Hematopoietic multipotent progenitor cell (in vitro differentiated cells): ENCODE measurements at places on chromosomes 12 and 14.
A peak's percentile ranks its signal among the peaks of the same experiment; 100 is the strongest.

DNA sequence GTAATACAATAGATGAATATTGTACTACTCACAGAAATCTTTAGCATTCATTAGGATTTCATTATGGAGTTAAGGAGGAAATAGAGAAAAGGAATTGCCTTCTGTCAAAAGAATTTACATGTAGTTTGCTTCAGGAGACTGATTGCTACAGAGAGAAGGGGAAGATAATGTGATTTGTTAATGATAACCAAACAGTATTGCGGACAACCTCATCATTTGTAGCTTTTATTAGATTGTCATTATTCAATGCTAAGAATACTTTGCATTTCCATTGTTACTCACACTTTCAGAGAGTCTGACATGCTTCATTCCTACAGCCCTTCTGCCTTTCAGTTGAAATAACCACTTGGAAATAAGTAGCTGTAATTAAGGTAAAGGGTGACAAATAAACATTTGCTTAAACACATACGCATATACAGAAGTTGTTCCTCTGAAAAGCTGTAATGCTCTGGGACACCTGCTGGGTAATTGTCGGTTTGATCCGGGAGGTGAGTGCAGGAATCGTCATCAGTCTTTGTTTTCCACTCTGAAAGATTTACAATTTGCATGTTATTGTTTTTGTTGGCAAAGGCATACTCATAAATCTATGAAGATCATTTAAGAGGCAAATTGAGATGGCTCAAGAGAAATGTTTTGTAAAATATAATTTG is 600.2 kb downstream of the TRHDE start:
- DNase-seq = no peak

GRCh38 chr12:88445705-88446394 is 134.4 kb downstream of the KITLG start:
- no peak for DNase-seq

DNA sequence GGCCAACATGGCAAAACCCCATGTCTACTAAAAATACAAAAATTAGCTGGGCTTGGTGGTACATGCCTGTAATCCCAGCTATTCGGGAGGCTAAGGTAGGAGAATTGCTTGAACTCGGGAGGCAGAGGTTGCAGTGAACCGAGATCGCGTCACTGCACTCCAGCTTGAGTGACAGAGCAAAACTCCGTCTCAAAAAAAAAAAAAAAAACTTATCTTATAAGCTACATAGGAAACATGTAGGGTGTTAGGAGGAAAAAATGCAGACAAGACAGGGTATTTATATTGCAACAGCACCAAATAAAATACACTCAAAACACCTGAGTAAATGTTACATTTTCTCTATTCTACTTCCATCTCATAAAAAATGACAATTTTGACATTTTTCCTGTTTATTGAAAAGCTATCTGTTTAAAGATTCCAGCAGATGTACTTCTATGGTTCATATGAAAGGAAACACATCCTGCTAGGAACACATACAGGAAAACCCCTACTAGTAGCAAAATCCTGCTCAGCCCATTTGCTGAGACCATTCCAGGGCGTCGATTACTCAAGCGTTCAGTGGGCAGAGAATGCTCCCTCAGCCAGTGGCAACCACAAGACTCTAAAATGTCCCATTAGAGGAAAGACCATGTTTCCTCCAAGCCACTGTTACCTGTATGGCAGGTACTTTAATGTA is 19.7 kb downstream of the CORO1C start:
- DNase-seq = no peak

GRCh38 chr12:98064501-98064900 is 450.9 kb upstream of the TMPO start:
- DNase-seq = no peak

- peak; percentile 37 for DNase-seq
Observed at GRCh38 chr14:68628605-68629310, 164.1 kb downstream of the ZFP36L1 start.

DNA sequence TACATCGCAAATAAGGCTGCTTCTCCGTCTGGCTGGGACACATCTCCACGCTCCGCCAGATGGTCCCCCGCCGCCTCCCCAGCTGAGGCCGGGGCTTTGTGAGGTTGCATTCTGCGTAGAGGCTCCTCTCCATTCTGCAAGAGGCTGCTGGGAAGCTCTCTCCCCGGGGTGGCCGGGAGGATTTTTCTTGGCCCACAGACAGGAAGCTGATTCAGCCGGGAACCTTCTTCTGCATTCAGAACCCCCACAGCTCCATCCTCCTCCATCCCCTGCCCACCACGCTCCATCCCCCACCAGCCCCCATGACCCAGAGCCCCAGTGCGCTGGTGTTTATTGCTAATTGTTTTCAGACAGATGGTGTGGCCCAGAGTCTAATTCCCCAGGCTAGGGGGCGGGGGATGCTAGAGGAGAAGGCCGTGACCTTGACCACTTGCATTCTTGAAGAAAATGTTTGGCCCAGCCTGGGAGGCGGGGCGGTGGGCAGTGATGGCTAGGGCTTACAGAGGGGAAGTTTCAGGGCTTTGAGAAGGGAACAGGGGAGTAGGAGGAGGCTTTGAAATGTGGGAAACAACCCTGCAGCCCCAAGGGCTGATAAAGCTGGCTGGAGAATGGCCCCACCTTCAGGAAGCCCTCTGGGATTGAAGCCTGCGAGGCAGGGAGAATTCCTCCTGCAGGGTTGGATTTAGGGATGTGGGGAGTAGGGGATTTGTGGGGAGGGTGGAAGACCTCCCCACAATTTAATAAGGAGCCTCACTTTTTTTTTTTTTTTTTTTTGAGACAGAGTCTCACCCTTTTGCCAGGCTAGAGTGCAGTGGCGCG is 88.5 kb upstream of the NCOR2 start:
- no peak for DNase-seq

DNA sequence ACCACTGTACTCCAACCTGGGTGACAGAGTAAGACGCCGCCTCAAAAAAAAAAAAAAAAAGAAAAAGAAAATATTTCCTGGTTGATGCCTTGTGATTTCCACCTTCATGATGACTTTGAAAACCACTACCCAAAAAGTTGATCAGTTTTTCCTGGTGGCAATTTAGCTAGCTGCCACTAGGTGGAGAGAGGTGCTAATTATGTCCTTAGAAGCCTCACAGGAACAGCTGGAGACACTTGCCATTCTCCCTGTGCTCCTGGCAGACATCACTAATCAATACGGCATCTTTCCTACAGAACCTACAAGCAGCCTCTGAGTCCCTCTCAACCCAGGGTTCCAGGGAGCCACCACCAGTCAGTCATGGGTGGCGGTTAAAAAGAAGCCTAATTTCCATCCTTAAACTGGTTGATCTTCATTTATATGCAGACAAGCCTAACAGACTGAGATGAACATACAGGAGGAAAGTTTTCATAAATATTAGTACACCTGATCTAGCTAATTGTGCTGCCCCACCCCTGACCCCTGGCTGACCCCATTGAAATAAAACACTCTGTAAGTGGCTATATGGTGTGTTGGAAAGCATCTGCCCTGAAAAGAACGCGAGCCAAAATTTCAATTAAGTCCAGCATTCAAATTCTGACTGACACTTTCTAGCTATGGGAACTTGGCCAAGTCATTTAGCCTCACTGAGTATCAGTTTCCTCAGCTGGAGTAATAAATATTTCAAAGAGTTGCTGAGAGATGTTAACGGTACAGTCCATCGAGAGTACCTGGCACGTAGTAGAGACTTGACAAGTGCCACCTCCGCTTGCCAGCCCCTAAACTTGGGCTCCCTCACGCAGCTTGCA is 6.2 kb upstream of the OAS1 start:
- DNase-seq = no peak

- no peak for DNase-seq
Observed at GRCh38 chr14:74204491-74204890, 34.8 kb upstream of the VSX2 start.
